ENCODE measurements at places on chromosomes 7 and 10.

GRCh38 chr10:91745090-91745831 lies 53.0 kb upstream of the TNKS2 start:
- peak; percentile 22 for DNase-seq

DNA sequence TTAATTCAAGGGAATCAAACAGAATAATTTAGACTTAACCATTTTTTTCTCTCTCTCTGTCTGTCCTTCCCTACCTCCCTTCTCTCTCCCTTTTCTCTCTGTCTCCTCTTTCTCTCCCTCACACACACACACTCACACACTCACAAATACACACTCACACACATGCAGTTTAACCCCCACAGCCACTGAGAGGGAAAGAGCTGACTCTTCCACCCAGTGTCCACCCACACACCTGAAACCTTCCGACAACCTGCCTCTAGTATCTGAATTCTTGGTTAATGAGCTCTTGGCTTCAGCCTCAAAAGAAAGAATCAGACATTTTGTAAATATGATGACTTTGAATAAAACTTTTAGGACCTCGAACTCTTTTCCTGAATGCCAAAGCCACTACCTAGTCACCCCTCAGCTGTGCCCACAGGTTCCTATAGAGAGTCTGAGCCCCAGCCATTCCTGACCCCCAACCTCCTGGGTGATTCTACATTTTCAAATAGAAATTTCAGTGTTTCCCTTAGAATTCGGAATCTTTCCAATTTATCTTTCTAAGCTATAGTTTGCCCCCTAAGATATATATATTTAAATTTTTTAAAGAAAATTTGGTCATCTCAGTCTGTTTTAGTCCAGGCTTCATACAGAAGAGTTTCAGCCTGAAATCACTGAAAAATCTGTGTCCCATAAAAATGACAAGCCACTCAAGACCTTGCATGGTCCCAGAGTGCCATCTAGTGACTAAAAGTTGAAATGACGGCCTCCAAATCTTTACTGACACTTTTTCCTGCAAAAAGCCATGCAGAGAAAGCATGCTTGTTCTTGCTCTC lies 202.8 kb downstream of the IPMK start:
- peak; percentile 61 for DNase-seq

- DNase-seq, result peak; percentile 67
Measured at GRCh38 chr10:108801775-108802517, 1121.4 kb downstream of the XPNPEP1 start.

GRCh38 chr7:69282946-69283345 lies 315.3 kb upstream of the AUTS2 start:
- no peak for DNase-seq

- DNase-seq, result no peak
Measured at GRCh38 chr7:727104-727805, at the start of gene PRKAR1B. Gene PRKAR1B (minus strand): TSS chr7:727281. CDS start chr7:711505, 15,776 bp downstream.

- no peak for DNase-seq
Measured at GRCh38 chr7:138581065-138581464, 120.1 kb downstream of the SVOPL start.

- DNase-seq, result no peak
Measured at GRCh38 chr7:40288827-40289226, 154.0 kb downstream of the SUGCT start.

- no peak for DNase-seq
Measured at GRCh38 chr7:99788554-99788953, 4.6 kb upstream of the CYP3A4 start.

- peak; percentile 63 for DNase-seq
Measured at GRCh38 chr7:108181073-108181985, 51.2 kb upstream of the LAMB4 start.

DNA sequence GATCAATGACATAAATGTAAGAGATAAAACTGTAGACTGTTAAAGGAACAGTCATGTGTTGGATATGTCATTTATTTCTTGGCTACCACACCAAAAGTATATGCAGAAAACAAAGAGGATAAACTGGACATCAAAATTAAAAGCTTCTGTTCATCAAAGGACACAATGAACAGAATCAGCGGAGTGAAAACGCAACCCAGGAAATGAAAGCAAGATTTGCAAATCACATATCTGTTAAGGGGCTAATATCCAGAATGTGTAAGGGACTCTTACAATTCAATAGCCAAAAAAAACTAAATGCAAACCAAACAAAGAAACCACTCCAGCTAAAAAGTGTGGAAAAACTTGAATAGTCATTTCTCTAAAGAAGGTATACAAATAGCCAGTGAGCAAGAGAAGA lies 164.3 kb downstream of the ZMYND11 start:
- DNase-seq, result no peak

GRCh38 chr7:45157653-45158401 lies at the start of gene RAMP3:
Gene RAMP3 (plus strand): TSS chr7:45157791. CDS start chr7:45157829, 38 bp downstream.
- no peak for DNase-seq

DNA sequence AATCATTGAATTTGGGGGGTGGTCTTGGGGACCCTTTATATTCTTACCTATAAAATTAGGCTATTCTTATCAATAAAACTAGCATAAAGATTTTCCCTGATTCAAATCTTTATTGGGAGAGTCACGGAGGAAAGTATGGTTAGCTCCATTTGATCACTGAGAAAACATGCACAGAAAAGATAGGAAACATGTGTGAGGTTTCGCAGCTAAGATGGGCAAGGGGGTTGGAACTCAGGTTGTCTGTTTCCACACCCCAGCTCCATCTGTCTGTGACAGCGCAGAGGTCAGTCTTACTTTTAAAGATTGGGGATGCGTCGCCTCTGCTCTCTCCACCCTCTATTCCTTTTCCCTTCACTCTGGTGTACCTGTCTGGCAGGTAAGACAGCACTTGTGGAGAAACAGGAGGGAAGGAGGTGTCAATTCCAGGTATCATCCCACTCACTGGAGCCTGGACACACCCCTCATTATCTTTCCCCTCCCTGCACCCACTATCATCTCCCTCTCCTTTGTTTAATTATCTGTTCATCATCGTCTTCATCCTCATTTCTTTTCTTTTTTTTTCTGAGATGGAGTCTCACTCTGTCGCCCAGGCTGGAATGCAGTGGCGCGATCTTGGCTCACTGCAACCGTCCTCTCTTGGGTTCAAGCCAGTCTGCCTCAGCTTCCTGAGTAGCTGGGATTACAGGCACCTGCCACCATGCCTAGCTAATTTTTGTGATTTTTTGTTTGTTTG lies 2.4 kb upstream of the DENND10 start:
- DNase-seq, result no peak

DNA sequence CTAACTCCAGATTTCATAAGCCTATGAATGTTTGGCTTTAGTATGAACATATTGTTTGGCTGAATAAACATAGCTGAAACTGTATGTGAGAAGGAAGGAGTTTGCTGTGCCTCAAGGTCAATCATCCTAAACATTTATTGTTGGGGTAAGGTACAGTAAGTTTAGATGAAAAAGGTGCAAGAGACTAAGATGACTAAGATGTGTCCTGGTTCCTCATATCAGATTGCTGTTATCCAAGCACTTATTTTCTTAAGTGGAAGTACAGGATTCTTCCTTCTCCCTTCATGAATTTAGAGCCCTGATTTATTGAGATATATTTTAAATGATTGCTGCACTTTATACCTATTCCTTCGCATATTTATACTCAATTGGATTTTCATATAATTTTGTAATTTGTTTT lies 12.2 kb downstream of the MDFIC start:
- no peak for DNase-seq

DNA sequence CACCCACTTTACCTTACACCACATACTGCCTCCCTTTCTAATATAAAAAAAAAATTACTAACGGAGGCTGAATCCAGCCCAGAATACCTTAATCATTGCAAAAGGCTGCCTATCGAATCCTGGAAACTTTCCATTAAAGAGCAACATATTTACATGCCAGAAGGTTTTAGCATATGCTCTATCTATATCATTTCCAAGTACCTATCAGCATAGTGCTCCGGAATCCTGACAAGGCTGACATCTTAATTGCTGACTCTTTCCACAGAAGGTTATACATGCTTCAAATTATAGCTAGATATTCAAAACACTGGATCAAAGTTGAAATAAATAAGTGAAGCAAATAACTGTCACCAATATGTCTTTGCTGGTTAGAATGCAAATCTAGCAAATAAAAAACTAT lies 170.9 kb upstream of the CDK1 start:
- no peak for DNase-seq

DNA sequence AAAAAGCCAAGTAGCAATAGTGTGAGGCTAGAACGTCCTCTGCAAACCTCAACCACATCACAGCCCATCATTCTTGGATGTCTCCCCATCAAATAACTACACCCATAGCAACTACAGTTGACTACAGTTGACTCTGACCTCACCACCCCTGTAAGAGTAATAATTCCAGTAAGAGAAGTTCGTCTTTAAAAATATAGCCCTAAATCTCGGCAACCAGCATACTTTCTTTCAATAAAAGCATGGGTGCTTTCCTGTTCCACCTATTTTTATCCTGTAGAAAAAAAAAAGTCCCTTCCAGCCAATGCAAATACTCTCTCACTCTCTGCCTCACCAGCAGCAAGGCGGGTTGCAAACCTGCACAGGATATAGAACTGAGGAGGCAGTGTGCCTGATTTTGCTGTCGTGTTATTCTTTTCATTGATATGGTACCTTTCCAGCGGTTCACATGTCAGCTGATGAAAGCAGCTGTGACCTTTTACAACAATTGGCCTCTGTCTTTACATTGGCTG lies 187.5 kb upstream of the NFE2L3 start:
- no peak for DNase-seq

DNA sequence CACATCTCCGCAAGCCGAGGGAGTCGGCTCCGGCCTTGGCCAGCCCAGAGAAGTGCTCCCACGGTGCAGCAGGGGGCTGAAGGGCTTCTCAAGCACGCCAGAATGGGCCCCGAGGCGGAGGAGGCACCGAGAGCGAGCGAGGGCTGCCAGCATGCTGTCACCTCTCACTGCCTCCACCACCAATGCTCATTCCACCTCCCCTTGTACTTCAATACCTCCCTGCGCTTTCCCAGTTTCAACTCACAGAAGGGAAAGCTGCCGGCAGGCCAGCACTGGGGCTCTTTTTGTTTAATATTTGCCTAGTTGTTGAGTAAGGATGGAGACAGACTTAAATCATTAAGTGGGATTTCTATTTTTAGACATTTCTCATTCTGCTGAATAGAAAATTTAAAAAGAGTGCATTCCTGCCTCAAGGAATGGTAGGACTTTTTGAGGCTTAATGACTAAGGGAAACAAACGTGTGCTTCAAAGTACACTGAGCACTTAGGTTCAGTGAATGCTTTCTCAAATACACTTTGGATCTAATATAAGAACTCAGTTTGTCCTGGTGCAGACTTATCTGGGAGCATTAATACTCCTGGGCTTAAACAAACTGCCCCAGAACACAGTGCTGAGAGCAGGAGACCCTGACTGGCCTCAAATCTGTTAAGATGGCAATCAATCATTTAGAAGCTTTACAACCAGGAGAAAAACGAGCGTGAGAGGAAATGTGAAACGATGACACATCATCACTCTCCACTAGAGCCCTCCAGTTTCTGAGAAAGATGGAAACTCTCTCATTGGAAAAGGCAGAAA lies 131.2 kb downstream of the RALA start:
- peak; percentile 69 for DNase-seq

DNA sequence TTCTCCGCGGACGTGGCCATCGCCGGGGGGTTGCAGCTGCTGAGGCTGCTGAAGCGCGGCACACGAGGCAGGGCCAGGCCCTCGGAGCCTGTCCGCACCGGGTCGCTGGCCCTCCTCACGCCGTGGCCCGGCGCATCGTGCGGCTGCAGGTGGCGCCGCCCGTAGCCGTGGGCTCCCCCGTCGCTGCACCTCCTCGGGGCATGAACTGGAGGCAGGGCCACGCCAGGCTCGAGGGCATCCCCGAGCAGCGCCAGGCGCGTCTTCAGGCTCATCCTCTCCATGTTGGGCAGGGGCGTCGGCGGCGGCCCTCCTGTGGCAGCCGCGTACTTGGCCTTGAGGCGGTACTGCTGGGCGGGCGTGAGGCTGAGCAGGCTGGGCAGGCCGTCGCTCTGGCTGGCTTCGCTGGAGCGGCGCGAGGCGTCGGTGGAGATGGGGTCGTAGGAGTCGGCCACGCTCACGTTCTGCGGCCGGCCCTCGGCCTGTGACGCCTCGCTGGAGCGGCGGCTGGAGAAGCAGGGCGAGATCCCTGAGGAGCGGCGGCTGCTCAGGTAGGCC lies 263.1 kb upstream of the INHBA start:
- no peak for DNase-seq

GRCh38 chr10:112213098-112213823 lies 29.7 kb upstream of the GPAM start:
- DNase-seq, result no peak

GRCh38 chr10:84510121-84510520 lies 181.7 kb downstream of the CCSER2 start:
- DNase-seq, result peak; percentile 67

DNA sequence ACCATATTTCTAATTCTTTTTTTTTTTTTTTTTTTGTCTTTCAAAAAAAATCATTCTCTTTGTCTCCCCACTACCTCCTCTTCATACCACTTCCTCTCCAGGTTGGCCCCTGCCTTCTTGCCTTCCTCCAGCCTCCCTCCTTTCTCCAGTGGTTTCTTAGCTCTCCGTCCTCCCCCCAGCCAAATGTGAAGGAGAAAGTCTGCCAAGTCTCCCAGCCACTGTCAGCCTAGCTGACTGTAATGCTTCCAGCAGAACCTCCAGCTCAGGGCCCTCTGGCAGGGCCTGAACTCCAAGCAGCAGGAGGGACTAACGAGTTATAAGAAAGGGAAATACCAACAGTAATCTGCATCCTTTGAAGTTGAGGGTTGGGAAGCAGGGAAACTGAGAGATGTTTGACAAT lies 35.5 kb upstream of the BICC1 start:
- DNase-seq, result peak; percentile 71

DNA sequence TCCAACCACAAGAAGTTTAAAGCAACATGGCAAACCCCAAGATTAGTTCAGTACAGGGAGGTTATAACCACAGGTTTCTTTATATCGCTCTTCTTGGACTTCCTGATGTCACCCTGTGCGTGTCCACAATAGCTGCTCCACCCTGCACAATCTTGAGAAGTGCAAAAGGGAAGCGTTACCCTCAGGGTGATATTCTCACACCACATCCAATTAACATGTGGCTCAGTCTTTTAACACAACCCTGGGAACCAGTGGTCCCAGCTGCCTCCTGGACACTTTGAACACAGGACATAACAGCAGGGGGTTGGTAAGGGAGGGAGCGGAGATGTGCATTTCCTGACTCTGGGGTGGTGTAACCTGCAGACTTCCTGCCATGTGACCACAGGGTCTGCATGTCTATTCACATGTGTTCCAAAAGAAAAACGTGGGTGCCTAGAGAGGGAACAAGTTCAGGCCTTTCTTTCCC lies 64.6 kb downstream of the GSAP start:
- no peak for DNase-seq

GRCh38 chr7:141463986-141464385 lies 87.2 kb upstream of the AGK start:
- DNase-seq, result no peak

DNA sequence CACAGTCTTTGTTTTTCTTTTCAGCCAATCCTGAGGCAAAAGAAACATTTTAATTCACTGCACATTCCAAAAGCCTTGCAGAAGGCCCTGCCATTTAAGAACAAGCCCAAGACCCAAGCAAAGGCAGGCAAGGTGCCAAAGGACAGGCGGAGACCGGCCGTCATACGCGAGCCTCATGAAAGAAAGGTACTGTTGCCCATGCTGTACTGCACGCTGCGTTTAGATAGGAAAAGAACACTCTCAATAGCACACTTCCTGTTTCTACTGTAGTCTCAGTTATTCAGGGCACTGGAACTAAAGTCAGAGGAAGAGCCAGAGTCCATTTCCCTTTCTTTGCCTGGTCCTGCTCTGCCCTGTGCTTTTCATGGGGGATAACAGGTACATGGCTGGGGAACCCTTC lies 47.6 kb downstream of the BMS1 start:
- DNase-seq, result no peak

Data from fibroblast of skin of scalp (primary cell).